Activated naive CD4-positive, alpha-beta T cell treated with anti-CD3 and anti-CD28 coated beads, Interleukin-2, amount 10 ng/mL, durations not matched to agents 7 days and 5 days (primary cell): ENCODE measurements at places on chromosomes 12 and 14.

DNA sequence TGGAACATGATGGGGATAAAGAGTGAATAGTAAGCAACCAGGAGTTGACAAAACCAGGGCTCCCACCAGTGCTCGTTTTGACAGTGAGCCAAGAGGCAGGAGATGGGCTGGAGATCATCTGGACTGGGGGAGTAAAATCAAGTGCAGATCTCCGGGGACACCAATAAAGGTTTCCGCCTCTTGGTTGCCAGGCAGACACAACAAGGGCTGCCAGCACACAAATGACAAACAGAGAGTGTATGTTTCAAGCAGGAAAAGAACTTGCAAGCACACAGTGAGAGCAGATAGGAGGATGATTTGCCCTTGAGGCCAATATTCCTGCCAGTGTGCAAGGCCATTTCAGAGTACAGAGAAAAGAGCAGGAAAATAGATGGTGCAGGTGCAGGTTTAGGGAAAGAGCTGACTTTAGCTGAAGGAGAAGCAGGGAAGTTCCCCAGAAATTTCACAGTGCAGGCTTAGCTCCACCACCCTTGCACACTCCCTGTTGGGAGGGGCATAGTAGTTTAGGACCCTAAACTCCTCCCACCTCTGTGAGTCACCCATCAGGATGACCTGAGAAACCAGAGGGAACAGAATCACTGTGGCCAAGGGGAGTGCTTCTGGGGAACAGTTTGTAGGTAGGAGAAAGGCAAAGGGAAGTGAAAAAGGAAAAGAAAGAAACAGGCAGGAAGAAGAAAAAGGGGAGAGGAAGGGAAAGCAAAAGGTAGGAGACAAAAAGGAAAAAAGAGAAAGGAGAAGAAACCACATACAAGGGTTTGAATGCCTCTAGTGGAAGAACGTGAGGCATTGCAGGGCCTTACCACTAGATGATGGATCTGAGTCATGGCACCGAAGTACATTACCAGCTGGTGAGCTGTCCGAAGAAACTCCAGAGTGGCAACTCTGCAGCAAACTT is 404.4 kb downstream of the SLC6A15 start:
- H3K4me1 ChIP-seq = no peaks in the 10 kb centered on the region
- no peak overlapping the region for H3K27ac ChIP-seq
- H3K36me3 ChIP-seq = no peaks in the 10 kb centered on the region

- DNase-seq = no peak
- no peak overlapping the region for H3K27ac ChIP-seq
- no peaks in the 10 kb centered on the region for H3K4me1 ChIP-seq
- H3K36me3 ChIP-seq = no peaks in the 10 kb centered on the region
- no peak overlapping the region for H3K4me3 ChIP-seq
- peaks cover 13% of the 10 kb centered on the region for H3K27me3 ChIP-seq
Observed at GRCh38 chr12:15334225-15334624, 11.9 kb downstream of the PTPRO start.

GRCh38 chr12:113070117-113070906 is 13.8 kb downstream of the DTX1 start:
- no peak overlapping the region for H3K27ac ChIP-seq
- DNase-seq = peak; percentile 28
- no peaks in the 10 kb centered on the region for H3K36me3 ChIP-seq

- no peak overlapping the region for H3K27ac ChIP-seq
- H3K36me3 ChIP-seq = no peaks in the 10 kb centered on the region
- no peaks in the 10 kb centered on the region for H3K27me3 ChIP-seq
- no peak for DNase-seq
- H3K4me1 ChIP-seq = no peaks in the 10 kb centered on the region
Observed at GRCh38 chr12:115155665-115156645, 472.0 kb upstream of the TBX3 start.

GRCh38 chr14:87830443-87831096 is 162.4 kb downstream of the GALC start:
- no peaks in the 10 kb centered on the region for H3K4me1 ChIP-seq
- DNase-seq = no peak
- H3K27me3 ChIP-seq = no peaks in the 10 kb centered on the region
- no peaks in the 10 kb centered on the region for H3K36me3 ChIP-seq
- no peak overlapping the region for H3K27ac ChIP-seq
- no peak overlapping the region for H3K4me3 ChIP-seq

DNA sequence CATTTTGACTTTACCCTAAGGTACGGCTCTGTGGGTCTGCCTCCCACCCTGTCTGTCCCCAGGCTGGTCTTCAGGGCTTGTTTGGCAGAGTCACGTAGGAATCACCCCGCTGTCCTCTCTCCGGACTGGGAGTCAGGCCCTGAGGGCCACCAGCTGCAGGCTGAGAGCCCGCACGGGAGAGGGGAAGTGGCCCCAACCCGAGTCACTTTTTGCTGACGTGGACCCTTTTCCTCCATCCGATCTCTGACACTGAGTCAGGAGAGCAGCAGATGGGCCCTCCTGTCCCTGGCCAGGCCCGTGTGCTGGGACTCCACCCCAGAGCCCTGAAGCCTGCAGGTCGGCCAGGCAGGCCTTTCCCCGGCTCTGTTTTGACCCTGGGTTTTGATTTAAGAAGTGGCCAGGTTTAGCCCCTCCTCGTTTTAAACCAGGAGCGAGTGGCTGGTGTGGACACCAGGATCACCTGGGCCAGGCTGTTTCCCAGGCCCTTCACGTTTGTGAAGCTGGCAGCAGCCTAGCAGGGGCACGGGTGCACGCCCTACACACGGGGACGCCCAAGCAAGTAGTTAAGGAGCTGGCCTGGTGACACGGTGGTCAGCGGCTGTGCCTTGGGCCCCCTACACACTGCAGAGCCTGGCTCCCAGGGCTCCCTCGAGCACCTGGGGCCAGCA is 12.5 kb upstream of the TEX22 start:
- no peak overlapping the region for H3K27ac ChIP-seq
- no peak overlapping the region for H3K4me3 ChIP-seq
- no peak for DNase-seq
- H3K36me3 ChIP-seq = no peaks in the 10 kb centered on the region
- H3K27me3 ChIP-seq = no peaks in the 10 kb centered on the region
- H3K4me1 ChIP-seq = peaks cover 13% of the 10 kb centered on the region

DNA sequence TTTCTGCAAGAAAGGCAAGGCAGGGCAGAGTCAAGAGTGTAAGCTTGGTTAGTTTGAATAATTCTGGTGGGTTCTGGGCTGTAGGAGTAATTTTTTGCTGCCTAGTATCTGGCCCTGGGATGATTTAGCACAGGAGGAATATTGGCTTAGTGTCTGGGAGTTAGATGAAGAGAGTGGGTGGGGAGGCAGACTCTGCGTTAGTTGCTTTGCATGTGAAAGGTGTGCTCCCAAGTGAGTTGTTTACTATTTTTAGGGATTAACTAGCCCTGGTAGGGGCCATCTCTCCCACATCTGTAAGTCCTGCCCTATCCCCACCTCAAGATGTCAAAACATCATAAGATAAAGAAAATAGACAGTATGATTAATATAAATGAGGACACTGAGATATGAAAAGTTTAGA is 249.7 kb downstream of the LRIG3 start:
- no peak overlapping the region for H3K4me3 ChIP-seq
- H3K27ac ChIP-seq = no peak overlapping the region
- DNase-seq = no peak
- H3K4me1 ChIP-seq = no peaks in the 10 kb centered on the region
- no peaks in the 10 kb centered on the region for H3K27me3 ChIP-seq
- H3K36me3 ChIP-seq = no peaks in the 10 kb centered on the region

DNA sequence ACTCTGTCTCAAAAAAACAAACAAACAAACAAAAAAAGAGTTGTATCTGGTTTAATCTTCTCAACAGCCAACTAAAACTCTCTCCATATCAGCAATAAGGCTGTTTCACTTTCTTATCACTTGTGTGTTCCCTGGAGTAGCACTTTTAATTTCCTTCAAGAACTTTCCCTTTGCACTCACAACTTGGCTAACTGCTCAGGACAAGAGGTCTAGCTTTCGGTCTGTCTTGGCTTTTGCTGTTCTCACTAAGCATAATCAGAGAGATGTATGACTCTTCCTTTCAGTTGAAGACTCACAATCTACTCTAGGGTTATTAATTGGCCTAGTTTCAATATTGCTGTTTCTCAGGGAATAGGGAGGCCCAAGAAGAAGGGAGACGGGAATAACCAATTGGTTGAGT is 12.3 kb downstream of the NEMP1 start:
- DNase-seq = no peak
- H3K4me3 ChIP-seq = no peak overlapping the region
- H3K4me1 ChIP-seq = peaks cover 57% of the 10 kb centered on the region
- no peaks in the 10 kb centered on the region for H3K27me3 ChIP-seq
- H3K36me3 ChIP-seq = peaks cover 52% of the 10 kb centered on the region

- no peak for DNase-seq
- no peak overlapping the region for H3K27ac ChIP-seq
- peaks cover 13% of the 10 kb centered on the region for H3K4me1 ChIP-seq
- no peak overlapping the region for H3K4me3 ChIP-seq
- H3K36me3 ChIP-seq = no peaks in the 10 kb centered on the region
Observed at GRCh38 chr12:10151621-10152020, 20.3 kb downstream of the OLR1 start.

GRCh38 chr14:73728717-73729330 is 14.6 kb upstream of the PNMA1 start:
- H3K4me3 ChIP-seq = no peak overlapping the region
- peaks cover 59% of the 10 kb centered on the region for H3K36me3 ChIP-seq
- peak overlapping the region; percentile 68 for H3K27ac ChIP-seq
- H3K27me3 ChIP-seq = no peaks in the 10 kb centered on the region
- DNase-seq = peak; percentile 93

GRCh38 chr12:29086325-29087271 is 62.5 kb upstream of the FAR2 start:
- H3K27ac ChIP-seq = no peak overlapping the region
- H3K4me1 ChIP-seq = peaks cover 2% of the 10 kb centered on the region
- peaks cover 35% of the 10 kb centered on the region for H3K27me3 ChIP-seq

DNA sequence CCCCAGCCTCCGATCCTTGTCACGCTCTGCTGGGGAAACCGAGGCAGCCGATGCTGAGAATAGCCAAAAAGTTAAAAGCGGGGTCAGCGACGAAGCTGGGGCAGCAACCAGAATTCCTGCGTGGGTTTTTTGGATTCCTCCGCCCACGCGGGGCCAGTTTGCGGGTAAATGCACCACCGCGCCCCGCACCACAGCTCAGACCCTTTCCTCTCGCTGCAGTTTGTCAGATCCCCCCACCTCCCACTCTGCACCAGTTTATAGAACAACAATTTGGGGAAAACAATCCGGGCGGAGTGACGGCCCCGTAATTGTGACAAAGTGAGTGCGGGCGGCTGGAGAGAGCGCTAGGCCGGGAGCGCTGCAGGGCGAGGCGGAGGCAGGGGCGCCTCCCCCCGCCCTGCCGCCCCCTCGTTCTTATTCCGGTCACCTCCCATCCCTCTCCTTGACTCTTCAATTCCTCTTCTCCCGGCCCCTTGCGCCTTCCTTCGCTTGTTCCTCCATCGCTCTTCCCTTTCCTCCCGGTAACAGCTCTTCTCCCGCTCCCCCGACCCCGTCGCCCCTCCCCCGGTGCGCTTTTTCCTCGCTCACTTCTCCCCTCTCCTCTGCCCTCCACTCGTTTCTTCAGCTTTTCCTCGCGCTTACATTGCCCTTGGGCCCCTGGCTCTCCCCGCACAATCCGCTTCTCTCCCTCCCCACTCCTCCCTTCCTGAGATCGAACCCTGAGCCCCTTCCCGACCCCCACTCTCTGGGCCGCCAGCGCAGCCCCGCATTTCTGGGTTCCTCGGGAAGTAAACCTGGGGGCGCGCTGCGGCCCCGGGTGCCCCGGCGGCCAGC is 646 bp upstream of the DNAJC22 start:
- H3K27me3 ChIP-seq = peaks cover 93% of the 10 kb centered on the region
- H3K27ac ChIP-seq = no peak overlapping the region
- peak overlapping the region; percentile 38 for H3K4me3 ChIP-seq
- H3K36me3 ChIP-seq = no peaks in the 10 kb centered on the region
- peaks cover 44% of the 10 kb centered on the region for H3K4me1 ChIP-seq
- DNase-seq = peak; percentile 20

GRCh38 chr12:28024231-28024995 is 51.9 kb upstream of the PTHLH start:
- no peak for DNase-seq
- H3K27me3 ChIP-seq = peaks cover 4% of the 10 kb centered on the region
- H3K4me3 ChIP-seq = no peak overlapping the region
- no peaks in the 10 kb centered on the region for H3K4me1 ChIP-seq
- no peak overlapping the region for H3K27ac ChIP-seq
- H3K36me3 ChIP-seq = no peaks in the 10 kb centered on the region

- H3K36me3 ChIP-seq = peaks cover 26% of the 10 kb centered on the region
- peak within 1 kb of the TSS; percentile 77 for H3K4me3 ChIP-seq
- H3K27ac ChIP-seq = peak within 1 kb of the TSS; percentile 79
- H3K27me3 ChIP-seq = peaks cover 26% of the 10 kb centered on the region
Observed at GRCh38 chr12:57604454-57604991, at the start of gene DTX3. DTX3 (plus strand) TSS chr12:57604824; CDS start chr12:57606518, 1,694 bp downstream.

- peaks cover 30% of the 10 kb centered on the region for H3K4me1 ChIP-seq
- peak overlapping the region; percentile 93 for H3K4me3 ChIP-seq
- H3K27me3 ChIP-seq = peaks cover 35% of the 10 kb centered on the region
Observed at GRCh38 chr12:29148596-29148910, 525 bp upstream of the FAR2 start.

- no peaks in the 10 kb centered on the region for H3K36me3 ChIP-seq
- no peak overlapping the region for H3K4me3 ChIP-seq
- DNase-seq = no peak
- H3K27me3 ChIP-seq = peaks cover 14% of the 10 kb centered on the region
Observed at GRCh38 chr12:52771088-52771487, 6.1 kb downstream of the KRT76 start.

DNA sequence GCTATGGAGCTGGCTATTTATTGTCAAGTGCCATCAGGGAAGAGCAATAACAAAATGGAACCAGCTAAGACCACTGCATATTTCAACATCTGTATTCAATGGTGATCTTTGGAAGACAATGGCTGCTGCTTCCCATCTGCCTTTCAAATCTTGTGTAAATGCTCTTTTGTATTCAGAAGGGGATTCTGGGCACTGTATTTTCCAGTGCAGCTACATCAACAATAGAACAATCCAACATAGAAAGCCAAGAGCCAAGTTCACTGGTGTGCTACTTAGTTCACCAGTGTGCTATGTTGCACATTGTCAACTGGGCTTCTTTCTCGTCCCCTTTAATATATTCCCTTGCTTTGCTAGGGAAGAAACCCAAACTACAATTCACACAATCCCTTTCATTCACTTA is 128.8 kb upstream of the OR4E1 start:
- H3K27me3 ChIP-seq = peaks cover 7% of the 10 kb centered on the region
- no peak overlapping the region for H3K4me3 ChIP-seq

DNA sequence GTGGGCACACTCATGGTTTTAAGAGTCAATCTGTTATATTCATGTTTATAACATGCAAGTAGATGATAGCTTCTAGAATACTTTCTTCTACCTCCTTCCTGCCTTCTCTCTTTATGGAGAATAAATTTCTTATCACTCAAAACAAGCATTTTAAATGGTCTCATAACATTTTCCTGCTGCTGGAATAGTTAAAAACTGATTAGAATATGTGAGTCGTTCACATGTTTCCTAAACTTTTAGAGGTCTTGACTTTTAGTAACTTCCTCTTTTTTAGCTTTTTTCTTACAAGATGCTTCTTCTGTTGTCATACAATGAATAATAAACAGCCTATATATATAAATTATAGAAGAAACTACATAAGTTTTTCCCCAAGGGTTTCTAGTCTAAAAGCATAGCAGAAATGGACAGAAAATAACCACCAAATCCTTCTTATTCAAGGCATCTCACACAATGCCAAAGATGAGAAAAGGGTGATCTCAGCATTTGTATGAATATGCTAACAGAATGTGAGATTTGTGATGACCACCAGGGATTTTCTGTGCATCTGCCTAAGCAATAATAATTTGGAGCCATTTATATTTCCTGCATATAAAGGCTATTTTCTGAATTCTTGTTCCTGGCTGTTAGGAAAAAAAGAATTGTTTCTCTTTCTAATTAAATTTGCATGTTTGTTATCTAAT is 127.8 kb downstream of the DAAM1 start:
- no peak overlapping the region for H3K27ac ChIP-seq
- H3K4me3 ChIP-seq = no peak overlapping the region
- H3K4me1 ChIP-seq = peaks cover 8% of the 10 kb centered on the region
- DNase-seq = no peak
- H3K27me3 ChIP-seq = no peaks in the 10 kb centered on the region
